ENCODE measurements at places on chromosomes 7 and 10.

DNA sequence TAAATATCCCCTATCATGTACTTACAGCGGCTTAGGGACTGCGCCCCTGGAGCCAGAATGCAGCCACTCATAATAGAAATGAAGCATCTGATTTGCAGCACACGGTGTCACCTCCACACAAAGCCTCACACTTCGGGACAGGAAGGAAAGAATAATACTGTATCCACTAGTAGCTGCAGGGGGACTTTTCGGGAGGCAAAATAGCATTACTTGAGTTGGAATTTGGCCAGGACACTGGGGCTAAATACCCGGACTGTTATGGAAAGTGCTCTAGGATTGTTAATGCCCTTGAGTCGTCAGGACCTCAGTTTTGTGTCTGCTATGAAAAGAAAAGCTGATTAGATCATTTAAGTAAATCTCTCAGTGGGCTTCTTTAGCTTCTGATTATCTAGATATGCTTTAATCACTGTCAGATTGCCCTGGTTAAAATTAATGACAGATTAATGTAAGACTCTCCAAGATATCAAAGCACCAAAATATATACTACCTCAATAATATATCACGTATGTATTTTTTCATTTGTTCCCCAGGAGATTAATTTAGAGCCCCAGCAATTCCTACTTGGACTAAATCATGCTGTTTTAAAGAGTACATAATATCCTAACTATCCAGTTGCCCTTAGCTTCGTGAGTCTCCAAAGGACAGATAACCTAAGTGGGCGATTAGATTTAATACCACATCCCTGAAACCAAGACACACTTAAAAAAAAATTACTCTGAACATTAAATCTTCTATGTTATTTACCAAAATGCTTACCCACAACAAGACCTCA is 173.0 kb upstream of the NEBL start:
- DNase-seq = no peak

GRCh38 chr7:130960208-130960988 is 226.4 kb upstream of the KLF14 start:
- peak; percentile 47 for DNase-seq

DNA sequence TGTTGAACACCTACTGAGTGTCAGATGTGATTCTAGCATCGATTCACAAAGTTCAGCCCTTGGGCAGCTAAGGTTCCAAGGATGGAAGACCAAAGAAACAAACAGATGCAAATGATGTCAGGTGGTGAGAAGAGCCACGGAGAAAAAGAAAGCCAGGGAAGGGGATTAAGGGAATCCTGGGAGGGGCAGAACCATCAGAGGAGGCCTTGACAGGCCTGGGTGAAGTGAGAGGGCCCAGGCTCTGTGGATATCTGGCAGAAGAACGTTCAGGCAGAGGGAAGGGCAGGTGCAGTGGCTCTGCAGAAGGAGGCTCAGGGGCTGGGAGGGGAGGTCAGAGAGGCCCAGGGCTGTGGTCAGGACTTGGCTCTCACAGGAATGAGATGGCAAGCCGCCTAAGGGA is 90.4 kb downstream of the C10orf105 start:
- DNase-seq = no peak

GRCh38 chr7:99693100-99693426 is 13.3 kb upstream of the CYP3A5 start:
- DNase-seq = no peak

DNA sequence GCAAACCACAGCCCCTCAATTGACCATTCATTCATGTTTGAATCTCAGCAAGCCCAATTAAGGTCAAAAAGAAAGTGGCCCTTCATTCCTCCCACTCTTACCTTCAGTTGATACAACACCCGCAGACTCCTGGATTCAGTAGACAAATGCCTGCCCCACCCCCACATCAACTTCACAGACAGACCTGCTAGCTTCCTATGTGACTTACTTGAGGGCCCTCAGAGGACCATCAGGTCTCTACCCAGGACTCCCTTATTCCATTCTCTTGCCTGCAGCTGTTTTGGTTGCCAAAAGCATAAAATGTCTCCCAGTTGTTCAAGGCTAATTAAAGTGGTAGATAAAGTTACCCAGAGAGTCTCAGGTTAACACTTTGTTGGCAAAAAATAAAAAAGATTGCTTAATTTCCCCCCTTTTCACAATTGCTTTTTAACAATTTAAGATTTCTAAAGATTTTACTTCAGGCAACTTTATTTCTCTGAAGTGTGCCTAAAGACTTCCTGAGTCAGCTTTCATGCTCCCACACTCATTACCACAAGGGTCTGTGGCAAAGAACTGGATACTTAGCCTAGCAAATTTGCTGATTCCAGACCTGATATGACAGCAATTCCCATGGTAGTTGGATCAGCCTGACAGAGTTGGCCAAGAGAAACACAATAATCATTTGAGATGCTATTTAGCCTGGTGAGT is 3.3 kb upstream of the MTERF1 start:
- no peak for DNase-seq

DNA sequence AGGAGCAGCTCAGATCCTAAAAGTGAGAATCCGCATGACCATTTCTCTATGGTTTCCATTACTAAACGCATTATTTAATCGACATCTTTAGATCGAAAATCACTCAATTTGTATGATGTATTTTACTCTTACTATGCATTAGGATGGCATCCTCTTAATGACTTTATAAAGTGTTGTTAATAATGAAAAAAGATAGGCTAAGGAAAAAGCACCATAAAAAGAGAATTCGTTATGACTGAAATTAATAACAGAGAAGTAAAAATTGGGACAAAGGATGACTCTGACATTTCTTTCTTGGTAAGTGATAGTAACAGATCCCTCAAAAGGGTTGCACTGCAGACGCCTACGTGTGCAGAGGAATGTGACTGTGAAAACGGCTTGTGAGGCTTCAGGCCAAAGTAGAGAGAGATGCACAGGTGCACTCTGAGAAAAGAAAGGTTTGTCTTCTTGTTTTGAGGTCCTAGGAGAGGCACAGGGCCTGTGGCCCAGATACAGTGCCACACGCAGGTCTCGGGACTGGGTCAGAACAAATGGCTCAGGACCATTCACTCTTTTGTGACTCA is 23.0 kb upstream of the RBM33 start:
- DNase-seq = no peak

DNA sequence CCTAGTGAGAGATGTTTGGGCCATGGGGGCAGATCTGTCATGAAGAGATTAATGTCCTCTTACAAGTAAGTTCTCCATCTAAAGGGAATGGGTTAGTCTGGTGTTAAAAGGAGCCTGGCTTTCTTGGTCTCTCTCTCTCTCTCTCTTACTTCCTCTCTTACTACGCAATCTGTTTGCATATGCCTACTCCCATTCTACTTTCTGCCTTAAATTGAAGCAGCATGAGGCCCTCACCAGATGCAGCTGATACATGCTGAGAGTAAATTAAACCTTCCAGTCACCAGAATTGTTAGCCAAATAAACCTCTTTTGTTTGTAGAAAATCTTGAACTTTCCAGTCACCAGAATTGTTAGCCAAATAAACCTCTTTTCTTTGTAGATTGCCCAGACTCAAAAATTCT is 884.1 kb downstream of the NRG3 start:
- no peak for DNase-seq

DNA sequence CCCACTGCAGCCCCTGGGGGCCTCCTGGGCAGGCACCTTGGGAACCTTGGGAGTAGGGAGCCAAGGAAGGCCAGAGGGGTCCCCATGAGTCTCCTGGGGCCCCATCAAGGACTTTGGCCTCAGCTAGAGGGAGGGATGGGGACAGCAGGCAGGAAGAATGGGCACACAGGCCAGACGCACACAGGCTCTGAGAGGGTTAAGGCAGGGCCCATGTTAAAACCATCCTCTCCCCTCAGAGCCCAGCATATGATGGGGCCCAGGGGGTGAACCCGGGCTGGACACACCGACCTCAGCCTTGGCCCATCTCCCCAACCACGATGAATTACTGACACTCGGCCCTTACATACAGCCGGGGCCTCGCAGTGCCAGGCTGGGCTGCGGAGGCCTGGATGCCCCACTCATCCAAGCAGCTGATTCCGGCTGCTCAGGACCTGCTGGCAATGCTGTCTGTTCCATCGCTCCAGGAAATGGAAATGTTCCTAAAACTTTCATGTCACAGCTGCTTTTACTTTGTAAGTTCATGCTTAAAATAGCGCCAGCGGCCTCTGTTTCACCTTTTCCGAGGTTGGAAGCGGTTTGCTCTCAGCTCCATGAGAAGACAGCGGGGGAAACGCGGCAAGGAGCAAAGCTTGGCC is 17.3 kb upstream of the INPP5A start:
- DNase-seq = no peak

DNA sequence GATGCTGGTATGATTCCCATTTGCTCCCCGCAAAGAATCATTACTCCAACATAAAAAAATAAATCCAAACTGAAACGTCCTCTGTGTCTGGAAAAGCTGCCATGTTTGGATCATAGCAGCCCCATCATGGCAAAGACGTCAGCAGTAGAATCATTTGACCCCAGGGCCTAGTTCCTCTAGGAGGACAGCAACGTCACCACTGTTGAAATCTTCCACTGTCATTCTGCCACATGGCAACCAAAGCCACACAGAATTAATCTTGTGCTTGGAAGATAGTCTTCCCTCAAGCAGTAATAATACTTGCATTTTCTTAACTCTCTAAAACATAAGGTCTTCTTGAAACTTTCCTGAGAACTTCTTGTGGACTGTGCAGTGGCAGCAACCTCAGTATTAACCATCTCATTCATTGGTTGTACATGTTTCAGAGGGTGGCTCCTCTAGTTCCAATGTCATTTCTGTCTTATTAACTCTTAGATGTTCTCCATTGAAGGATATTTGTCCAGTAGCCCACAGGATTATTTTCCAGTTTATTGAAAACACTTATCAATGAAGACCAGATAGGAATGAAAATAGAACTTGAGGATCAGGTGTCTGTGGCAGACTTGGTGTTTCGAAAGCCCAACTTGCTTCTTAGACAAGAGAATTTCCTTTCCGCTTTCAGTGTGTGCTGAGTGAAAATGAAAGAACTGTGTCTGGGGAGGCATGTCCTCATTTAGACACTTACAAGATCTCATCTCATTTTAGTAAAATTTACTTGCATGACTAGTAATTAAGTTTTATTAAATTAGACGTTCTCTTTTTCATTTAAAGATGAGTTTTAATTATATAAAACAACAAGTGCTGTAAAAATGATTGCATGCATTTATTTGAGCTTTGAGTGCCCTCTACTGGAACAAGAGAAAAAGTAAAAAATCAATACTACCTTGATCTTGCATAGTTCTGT is 28.9 kb upstream of the INHBA start:
- peak; percentile 52 for DNase-seq

GRCh38 chr10:86105181-86105580 is 261.4 kb downstream of the GRID1 start:
- no peak for DNase-seq

GRCh38 chr10:132428486-132428995 is 31.5 kb downstream of the PWWP2B start:
- no peak for DNase-seq

- no peak for DNase-seq
Observed at GRCh38 chr7:47657126-47657525, 75.2 kb upstream of the TNS3 start.

DNA sequence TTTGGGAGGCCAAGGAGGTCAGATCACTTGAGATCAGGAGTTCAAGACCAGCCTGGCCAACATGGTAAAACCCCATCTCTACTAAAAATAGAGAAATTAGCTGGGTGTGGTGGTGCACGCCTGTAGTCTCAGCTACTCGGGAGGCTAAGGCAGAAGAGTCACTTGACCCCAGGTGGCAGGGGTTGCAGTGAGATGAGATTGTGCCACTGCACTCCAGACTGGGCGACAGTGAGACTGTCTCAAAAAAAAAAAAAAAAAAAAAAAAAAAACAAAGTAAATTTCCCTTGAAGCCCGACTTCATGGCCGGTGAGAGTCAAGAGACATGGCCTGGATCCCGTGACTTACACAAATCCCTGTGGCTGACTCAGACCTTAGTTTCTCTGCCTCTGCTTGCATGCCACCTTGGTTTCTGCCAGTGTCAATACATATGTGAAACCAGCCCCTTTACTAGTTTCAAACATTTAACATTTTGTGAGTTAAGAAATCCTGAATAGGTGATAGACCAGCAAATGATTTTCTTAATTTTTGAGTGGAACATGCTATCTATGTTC is 62.8 kb downstream of the ZEB1 start:
- no peak for DNase-seq

- no peak for DNase-seq
Observed at GRCh38 chr7:137304624-137305235, 38.8 kb downstream of the PTN start.

- no peak for DNase-seq
Observed at GRCh38 chr7:128124786-128125185, 93.5 kb upstream of the LRRC4 start.

DNA sequence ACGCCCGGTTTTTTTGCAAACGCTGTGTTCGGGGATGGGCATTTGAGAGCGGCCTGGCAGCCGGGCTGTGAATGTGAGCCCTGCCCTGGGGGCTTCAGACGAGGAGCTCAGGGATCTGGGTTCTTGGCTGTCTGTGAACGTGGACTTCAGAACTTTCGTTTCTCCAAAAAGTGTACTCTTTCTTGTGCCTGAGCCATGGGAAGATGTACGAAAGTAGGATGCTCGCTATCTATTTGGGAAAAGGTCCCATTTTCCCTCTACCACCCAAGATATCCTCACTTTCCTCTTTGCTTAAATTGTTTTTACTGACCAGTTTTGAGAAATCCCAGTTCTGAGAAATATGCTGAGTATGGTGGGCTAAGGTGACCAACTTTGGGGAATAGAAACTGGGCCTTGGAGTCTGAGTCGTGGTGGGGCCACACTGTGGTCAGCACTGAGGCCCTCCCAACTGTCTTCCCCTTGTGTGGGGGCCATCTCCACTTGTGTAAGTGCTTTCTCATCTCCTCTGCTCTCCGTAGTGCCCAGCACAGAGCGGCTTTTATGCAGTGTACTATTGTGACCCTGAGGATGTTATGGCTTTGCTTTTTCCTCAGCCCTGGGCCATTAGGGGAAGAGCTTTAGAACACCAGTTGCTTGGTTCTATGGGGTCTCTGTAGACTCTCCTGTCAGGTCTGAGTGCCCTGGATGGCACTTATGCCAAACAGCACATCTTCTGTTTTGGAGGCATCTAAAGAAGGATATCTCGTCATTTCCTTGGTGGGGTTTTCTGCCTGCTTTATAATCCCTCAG is 918 bp downstream of the DBNL start:
- no peak for DNase-seq

GRCh38 chr7:117811696-117812095 is 61.5 kb downstream of the CTTNBP2 start:
- DNase-seq = no peak

- no peak for DNase-seq
Observed at GRCh38 chr10:35017608-35018007, 72.5 kb downstream of the CUL2 start.

- DNase-seq = no peak
Observed at GRCh38 chr10:133528845-133529575, 1.8 kb downstream of the CYP2E1 start.

- DNase-seq = peak; percentile 47
Observed at GRCh38 chr10:115093286-115093775, at the start of gene ATRNL1. ATRNL1 (plus strand) TSS chr10:115093365; CDS start chr10:115093751, 386 bp downstream.

DNA sequence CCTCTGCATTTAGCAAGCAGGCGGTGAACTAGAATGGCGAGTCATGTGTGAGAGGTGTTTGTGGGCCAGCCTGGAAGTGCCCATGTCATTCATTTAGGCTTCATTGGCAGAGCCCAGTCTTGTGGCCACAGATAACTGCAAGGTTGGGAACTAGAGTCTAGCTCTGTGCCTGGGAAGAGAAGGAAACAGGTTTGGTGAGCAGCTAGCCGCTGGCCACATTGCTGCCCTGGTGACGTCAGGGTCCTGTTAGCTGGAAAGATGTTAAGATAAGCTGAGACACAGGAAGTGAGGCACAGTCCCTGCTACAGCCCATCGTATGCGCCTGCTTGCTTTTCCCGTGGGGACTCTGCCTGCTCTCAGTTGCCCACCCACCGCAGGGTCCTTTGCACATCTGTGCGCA is 185.5 kb downstream of the CAMK1D start:
- DNase-seq = no peak

- DNase-seq = no peak
Observed at GRCh38 chr7:45421806-45422205, 152.4 kb upstream of the ADCY1 start.
